ENCODE measurements at places on chromosomes 6 and 20.
A peak's percentile ranks its signal among the peaks of the same experiment; 100 is the strongest.

GRCh38 chr6:103783329-103783728 lies 1076.4 kb downstream of the HACE1 start:
- no peak for DNase-seq

GRCh38 chr6:142773859-142774648 lies 170.9 kb downstream of the HIVEP2 start:
- DNase-seq: no peak

GRCh38 chr20:50510706-50511542 lies 741 bp downstream of the PTPN1 start:
- DNase-seq: no peak

DNA sequence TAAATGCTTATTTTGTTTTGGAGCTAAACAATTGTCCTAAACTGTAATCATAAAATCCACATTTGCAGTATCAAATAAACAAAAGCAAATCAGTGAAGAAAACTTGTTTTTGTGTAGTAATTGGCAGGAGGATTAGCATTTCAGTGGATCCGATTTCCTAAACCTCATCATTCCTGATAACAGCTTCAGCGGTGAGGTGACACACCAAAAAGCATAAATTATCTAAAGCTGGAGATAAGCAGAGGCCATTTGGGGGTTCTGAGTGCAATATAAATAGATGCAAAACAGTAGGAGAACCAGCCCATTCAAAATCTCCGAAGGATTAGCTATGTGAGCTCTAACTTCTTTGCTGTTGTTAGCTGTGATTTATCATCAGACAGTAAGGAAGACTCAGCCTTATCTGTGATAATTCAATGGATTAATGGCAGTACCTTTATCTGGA lies 235.8 kb downstream of the EPHA7 start:
- DNase-seq: no peak

- no peak for DNase-seq
These were observed 57.1 kb upstream of the AFDN start for GRCh38 chr6:167769408-167770190.

GRCh38 chr6:107140581-107140980 lies 25.3 kb upstream of the BEND3 start:
- DNase-seq: no peak

DNA sequence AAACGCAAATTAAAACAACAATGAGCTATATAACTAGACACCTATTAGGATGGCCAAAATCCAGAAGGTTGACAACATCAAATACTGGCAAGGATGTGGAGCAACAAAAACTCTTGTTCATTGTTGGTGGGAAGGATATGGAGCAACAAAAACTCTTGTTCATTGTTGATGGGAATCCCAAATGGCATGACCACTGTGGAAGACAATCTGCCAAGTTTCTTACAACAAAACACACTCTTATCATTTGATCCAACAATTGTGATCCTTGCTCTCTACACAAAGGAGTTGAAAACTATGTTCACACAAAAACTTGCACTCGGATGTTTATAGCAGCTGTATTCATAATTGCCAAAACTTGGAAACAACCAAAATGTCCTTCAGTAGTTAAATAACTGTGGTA lies 61.8 kb upstream of the LAMA2 start:
- no peak for DNase-seq

GRCh38 chr6:139240161-139241010 lies 51.4 kb downstream of the TXLNB start:
- no peak for DNase-seq

DNA sequence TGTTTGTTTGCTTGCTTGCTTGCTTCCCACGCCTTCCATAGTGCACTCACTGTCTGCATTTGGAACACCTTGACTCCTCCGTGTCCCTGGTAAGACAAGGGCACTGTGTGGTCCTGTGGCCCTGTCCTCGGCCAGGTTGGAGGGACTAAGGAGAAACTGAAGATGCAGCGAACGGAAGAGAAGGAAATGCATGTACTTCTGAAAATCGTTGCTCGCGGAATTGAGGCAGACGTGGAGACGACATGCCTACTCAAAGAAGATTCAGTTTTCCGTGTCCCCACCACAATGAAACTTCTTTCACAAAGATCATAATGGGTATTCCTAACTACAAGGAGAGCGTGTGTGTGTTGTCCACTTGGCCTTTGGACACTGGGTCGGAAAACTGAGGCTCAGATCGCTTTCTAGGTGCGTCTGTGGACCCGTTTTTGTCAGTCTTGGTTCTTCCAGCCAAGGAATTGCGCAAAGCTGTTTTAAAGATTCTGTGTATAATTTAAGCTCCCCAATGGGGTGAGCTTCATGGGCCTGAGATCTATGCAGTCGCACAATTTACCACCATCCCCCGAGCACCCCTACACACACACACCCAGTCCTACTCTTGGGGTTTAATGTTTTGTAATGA lies 120.4 kb upstream of the ZNF184 start:
- DNase-seq: no peak

GRCh38 chr6:137165375-137166246 lies 7.8 kb downstream of the IL22RA2 start:
- DNase-seq: no peak

DNA sequence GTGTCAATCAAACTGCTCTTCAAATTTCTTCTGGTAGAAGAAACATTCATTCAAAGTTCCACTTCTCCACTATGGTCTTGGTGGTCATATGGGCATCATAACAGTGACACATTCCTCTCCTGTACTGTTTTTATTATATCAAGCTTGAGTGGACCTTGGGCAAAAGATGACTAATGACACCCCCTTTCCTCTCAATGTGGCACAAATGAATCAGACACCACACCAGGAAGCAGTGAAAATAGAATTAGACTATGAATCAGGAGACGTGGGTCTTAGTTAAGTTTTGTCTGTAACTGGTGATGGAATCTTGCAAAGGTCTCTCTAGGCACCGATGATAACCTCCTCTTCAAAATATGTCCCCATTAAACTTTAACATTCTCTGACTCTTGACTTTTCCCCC lies 9.0 kb upstream of the NRSN1 start:
- no peak for DNase-seq

DNA sequence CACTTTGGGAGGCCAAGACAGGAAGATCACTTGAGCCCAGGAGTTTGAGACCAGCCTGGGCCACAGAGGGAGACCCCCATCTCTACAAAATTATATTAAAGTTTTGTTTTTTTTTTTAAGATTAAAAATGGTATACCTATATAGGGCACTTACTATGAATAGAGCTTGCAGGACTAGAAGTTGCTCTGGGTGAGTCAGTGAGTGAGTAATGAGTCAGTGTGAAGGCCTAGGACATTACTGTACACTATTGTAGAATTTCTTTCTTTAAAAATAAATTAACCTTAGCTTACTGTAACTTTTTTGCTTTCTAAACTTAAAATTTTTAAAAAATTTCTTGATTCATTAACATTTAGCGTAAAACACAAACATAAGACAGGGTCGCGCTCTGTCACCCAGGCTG lies 29.7 kb downstream of the STK35 start:
- DNase-seq: no peak

- DNase-seq: no peak
These were observed 67.2 kb downstream of the PLCG1 start for GRCh38 chr20:41204304-41205265.

- no peak for DNase-seq
These were observed 44.8 kb upstream of the CTNNBL1 start for GRCh38 chr20:37649017-37649416.

DNA sequence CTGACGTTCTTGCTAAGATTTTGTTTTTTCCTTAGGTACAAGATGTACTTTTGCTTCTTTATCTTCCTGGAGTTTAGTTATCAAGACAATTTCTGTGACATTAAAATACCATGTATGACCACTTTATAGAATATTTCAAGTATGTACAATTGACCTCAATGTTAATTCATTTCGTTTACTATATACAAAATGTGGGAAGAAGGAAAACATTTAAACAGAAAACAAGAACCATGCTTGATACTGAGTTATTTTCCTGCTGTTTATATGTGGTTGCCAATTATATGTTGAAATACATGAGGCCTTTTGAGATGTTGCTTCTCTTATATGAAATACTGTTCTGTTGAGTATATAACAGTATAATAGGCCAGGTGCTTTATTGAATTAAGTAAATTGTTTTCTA lies 184.3 kb downstream of the JARID2 start:
- DNase-seq: no peak

GRCh38 chr20:60262967-60263603 lies 304.9 kb downstream of the CDH26 start:
- DNase-seq: no peak

GRCh38 chr6:84525907-84526306 lies 238.5 kb downstream of the TBX18 start:
- DNase-seq: no peak

GRCh38 chr6:5248302-5249098 lies 12.2 kb downstream of the LYRM4 start:
- DNase-seq: no peak

GRCh38 chr6:131673184-131673583 lies 28.0 kb downstream of the OR2A4 start:
- no peak for DNase-seq

DNA sequence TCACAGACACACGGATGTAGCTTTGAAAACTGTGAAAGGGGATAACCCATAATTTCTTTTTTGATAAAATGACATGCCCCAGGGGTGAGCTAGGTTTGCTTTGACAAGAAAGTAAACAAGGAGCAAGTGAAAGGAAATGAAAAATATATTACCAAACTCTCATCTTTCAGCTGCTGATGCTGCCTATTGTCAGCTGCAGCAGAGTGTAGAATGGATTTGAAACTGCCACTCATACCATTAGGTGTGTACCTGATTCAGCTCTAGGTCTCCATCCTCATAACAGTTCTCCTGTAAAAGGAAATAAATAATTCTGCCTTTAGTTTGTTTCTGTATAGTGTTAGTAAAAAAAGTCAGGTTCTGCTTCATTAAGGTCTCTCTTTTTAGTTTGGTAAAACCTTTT lies 415.1 kb upstream of the MARCKS start:
- no peak for DNase-seq

DNA sequence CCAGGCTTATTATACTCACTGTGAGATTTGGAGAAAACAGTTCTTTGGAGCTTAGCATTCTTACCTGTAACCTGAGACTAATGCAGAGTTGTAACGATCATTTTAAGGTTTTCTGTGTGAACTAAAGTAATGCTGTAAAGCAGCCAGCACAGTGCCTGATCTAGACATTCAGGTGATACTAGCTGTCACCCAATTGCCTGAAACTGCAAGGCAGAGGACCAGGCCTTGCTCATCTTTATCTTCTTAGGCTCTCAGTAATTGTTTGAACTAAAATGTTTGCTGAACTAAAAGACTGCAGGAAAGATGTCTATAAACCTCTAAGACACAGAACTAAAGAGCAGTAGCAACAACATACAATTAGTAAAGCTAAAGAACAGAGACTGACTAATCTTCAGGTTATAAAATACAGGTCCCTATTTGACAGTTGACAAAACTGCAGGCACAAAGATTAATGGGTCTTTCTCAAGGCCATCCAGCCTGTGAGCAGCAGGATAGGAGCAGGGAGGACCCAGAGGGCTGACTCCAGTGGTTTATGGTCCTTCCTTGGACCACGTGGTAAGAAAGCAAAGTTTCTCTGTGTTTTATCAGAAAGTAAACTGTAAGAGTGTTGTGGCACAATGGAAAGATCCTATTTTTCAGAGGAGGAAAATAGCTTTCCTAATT lies 31.4 kb downstream of the SMLR1 start:
- DNase-seq: no peak

DNA sequence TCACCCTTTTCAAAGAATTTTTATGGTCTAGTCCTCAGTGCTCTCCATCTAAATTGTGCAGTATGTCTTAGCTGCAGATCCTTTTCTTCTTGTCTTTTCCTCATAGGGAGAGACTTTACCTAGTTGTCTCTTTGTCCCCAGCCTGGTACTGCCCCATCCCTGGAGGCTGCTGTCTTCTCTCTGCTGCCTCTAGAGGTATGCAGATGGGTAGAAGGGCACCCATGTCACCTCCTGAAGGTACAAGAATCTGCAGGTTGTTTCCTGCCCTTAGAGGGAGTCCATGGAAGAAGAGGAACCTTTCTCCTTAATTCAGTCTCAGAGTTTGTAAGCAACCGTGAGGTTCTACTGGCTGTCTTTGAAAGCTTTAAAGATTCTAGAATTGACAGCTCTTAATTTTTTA lies 39.1 kb downstream of the MCM8 start:
- DNase-seq: no peak

DNA sequence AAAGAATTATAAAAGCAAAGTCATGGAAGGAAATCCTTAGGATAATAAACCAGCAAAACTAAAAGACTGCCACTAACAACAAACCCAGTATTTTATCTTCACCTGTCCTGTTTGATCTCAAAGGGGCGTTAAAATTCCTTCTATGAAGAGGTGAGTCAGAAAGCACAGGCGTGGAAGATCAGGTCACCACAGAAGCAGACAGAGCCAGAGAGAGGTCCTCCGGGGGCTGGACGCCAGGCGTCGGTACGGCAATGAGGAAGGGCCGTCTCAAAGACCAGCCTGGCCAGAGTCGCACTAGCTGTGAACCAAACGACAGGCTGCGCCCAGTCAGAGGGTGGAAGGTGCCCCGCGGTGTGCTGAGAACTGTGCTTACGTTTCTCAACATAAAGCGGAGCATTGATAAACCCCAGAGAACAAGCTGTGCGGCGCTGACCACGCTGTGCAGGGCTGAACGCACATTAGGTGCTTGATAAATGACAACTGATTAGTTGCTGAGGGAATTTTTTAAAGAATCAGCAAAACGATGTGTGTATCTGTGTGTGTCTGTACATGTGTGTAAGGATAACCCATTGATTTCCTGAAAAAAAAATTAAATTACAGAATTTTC lies 85.6 kb downstream of the RNASET2 start:
- no peak for DNase-seq

- DNase-seq: no peak
These were observed 30.6 kb downstream of the SHLD1 start for GRCh38 chr20:5780846-5781217.

DNA sequence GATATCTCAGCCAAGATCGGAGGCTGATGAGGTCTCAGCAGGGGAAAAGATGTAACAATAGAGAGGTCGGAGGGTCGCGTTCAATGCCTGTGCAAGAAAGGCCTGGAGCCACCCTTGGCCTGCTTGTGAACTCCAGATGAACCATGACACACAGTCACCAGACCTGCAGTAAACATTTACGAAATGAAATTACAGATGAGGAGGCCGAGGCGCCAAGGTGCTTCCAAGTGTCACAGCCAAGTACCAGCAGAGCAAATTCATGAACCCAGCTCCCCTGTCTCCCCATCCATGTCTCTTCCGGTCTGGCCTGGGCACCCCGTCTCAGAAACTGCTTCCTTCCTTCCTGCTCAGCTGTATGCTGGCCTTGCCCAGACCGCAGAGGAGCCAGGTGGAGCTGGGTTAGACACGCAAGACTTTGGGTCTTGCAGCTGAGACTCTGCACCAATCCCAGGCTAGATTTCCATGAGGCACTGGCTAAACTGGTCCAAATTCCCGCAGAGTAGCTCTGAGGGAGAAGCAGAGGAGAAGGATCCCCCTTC lies 48.1 kb downstream of the CHMP4B start:
- DNase-seq: peak; percentile 12

- no peak for DNase-seq
These were observed 136.1 kb upstream of the NOX3 start for GRCh38 chr6:155591741-155592140.

DNA sequence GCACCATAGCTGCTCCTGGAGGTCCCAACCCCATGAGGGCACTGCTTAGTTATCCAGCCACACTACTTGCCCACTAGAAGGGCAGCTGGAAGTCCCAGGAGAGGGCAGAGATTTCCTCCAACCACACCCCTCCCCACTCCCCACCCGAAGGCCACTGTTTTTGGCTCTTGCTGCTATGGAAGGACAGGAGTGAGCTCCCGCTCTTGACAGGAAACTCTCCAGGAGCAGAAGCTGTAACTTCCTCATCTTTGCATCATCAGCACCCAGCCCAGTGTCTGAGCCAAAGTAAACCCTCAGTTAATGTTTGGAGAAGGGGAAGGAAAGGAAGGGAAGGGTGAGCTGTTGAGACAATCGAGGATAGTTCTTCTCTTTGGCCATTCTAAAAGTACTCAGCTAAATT lies 120.7 kb downstream of the MTFR2 start:
- DNase-seq: peak; percentile 13
